ENCODE measurements at places on chromosomes 6 and 20.
A peak's percentile ranks its signal among the peaks of the same experiment; 100 is the strongest.

GRCh38 chr6:144581812-144582537 lies 296.8 kb downstream of the UTRN start:
- no peak for DNase-seq

DNA sequence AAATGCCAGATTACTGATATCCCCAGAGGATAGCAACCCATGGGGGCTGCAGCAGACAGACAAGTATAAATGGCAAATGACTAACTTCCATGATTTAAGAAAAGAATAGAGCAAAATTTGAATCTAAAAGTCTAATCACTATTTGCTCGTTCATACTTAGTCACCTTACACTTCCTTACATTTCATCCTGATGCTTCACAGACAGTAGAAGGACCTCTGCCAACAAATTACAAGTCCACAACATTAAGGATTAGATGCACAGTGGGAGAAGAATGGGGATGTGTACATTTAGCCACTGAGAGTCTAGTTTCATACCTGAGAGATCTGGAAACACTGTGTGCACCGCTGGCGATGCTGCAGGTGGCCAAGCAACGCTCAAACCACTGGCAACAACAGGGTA lies 72.4 kb downstream of the FYN start:
- no peak for DNase-seq

- no peak for DNase-seq
Measured at GRCh38 chr6:127146932-127147331, 28.5 kb downstream of the RSPO3 start.

DNA sequence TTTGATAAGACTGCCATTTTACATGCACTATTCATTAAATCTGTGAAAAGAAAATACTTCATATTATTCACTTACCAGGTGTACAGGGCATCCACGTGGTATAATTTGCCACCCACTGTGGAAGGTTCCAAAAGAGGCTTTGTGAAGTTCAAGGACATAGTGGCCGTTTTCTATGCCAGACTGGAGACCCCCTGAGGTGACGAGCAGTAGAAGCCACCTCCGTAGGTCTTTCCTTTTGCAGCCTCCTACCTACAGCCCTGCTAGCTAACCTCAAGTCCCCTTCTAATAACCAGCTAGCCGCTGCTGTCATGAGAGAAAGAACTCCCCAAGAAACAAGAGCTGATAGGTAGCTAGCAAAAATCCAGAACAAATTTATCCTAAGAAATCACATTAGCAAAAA lies 110.5 kb downstream of the ARHGAP18 start:
- DNase-seq = no peak

DNA sequence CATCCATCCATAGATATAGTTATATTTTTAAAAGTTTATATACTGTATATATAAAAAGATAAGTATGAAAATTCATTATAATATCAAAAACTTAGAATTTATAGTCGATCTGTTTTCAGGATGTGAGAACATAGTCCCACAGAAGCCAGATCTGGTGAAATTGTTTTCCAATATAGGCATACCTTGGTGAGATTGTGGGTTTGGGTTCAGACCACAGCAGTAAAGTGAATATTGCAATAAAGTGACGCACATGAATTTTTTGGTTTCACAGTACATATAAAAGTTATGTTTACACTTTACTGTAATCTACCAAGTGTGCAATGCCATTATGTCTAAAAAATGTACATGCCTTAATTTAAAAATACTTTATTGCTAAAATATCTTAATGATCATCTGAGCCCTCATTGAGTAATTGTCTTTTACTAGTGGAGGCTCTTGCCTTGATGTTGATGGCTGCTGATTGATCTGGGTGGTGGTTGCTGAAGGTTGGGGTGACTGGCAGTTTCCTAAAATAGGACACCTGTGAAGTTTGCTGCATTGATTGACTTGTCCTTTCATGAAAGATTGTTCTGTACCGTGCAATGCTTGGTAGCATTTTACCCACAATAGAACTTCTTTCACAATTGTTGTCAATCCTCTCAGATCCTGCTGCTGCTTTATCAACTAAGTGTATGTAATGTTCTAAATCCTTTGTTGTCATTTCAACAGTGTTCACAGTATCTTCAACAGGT lies 29.8 kb downstream of the AIG1 start:
- no peak for DNase-seq

DNA sequence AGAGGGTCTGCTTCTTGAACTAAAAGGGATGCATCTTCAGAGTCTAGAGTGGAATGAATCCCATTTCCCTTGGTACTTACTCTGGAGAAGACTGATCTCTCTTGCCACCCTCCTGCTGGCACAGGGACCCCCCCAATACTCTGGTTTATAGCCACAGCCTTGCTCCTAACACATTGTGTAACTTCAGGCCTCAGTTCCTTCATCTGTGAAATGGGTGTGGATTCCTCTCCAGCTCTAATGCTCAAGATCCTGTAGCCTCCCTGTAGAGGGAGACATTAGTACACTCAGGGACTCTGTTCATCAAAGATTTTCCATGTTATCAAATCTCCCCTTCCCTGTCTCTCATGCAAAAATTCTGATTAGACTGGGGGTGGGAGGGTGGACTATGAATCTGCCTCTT lies 315.7 kb upstream of the MOCS1 start:
- DNase-seq = no peak

DNA sequence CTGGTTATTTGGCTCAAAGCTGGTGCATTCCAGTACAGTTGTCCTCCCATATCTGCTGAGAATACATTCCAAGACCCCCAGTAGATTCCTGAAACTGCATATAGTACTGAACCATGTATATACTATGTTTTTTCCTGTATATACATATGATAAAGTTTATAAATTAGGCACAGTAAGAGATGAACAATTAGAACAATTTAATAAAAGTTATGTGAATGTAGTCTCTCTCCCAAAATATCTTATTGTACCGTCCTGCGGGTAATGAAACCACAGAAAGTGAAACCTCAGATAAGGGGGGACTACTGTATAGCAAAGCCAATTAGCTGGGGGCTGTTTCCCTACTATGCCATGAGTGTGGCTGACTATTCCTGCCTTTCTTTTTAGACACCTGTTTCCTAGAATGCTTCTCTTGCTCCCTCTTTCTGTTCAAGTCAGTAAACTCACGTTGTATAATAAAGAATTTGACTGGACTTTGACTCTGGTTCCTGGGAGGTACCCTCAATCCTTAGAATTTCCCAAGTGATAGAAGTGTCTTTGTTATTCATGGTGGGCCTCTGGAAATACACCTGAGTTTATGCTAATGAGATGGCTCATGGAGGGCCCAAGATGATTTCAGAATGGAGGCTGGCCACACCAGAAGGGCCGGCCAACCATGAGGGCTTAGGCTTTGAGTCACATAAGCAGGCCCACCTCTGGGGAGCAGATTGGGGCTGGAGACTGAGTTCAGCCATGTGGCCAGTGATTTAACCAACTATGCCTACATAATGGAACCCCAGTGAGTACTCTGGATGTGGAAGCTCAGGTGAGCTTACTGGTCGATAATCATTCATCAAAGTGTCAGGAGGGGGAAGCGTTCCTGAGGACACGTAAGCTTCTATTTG lies 689 bp upstream of the BLOC1S5 start:
- DNase-seq = no peak

DNA sequence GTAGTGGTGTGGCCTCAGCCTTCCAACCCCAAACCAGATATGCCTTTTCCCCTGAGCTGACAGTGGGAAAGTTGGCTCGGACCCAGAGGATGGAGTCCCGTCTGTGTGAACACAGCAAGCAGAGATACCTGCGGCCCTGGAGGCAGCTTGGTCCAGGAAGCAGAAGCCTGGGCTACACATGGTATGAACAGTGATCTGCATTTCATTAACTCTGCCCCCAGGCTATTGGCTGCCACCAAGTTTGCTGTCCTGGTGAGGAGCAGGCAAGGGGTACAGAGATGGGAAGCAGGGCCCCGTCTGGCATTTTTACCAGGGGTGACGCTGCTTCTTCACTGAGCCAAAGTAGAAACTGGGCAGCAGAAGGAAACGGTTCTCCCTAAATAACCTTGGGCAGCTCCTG lies 90.0 kb downstream of the EDN3 start:
- no peak for DNase-seq

DNA sequence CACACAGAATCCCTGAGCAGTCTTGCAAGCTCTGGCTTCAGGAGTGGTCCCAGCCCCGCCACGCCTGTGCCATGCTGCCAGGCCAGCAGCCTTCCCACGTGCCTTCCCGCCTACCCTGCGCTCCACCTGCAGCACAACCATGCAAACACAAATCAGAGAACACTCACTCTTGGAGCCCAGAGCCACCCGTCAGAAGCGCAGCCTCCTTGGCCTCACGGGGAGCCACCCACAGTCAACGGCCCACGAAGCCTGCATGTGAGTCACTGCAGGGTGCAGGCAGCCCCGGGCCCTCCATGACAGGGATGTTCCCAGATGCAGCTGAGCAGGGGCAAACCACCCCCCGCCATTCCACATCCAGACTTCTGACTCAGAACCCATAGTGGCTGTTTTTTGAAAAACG lies 217.0 kb downstream of the DLL1 start:
- no peak for DNase-seq

DNA sequence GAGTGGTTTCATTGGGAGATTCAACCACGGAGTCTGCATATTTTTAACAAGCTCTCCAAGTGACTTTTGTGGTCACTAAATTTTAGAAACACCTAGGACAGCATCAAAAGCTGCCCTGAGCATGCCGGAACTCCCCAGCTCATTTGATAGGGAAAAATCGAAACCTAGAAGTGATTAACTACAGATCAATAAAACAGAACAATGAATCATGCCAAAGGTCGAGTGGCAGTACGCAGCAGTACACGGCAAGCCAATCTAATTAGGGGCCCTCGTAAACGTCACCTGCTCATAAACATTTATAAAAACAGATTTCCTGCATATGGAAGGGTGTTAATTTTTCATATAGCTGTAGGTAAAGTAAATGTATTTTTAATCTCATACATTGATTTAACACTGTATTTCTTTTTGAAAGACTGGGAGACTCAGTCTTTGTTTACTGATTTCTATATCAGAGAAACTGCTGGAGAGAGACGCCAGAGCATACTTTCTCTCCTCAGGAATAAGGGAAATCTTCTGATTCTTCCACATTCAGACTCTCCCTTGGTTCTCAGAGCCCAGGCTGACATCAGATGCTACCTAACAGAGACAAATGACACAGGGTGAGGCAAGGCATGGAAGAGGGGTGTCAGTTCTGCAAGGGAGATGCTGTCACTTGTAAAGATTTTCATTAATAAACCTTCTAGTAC lies 232.5 kb downstream of the PTPRT start:
- DNase-seq = no peak

- DNase-seq = peak; percentile 56
Measured at GRCh38 chr6:44932651-44933091, 395.5 kb upstream of the RUNX2 start.

GRCh38 chr6:78427386-78427785 lies 440.0 kb upstream of the IRAK1BP1 start:
- no peak for DNase-seq

GRCh38 chr20:57605878-57606277 lies 14.3 kb downstream of the ZBP1 start:
- no peak for DNase-seq

- no peak for DNase-seq
Measured at GRCh38 chr6:24643920-24644319, 2.1 kb downstream of the KIAA0319 start.

GRCh38 chr6:156599978-156600590 lies 177.1 kb upstream of the ARID1B start:
- no peak for DNase-seq

- no peak for DNase-seq
Measured at GRCh38 chr6:3422435-3423070, 34.3 kb downstream of the SLC22A23 start.
